ENCODE measurements at places on chromosomes 12 and 14.

DNA sequence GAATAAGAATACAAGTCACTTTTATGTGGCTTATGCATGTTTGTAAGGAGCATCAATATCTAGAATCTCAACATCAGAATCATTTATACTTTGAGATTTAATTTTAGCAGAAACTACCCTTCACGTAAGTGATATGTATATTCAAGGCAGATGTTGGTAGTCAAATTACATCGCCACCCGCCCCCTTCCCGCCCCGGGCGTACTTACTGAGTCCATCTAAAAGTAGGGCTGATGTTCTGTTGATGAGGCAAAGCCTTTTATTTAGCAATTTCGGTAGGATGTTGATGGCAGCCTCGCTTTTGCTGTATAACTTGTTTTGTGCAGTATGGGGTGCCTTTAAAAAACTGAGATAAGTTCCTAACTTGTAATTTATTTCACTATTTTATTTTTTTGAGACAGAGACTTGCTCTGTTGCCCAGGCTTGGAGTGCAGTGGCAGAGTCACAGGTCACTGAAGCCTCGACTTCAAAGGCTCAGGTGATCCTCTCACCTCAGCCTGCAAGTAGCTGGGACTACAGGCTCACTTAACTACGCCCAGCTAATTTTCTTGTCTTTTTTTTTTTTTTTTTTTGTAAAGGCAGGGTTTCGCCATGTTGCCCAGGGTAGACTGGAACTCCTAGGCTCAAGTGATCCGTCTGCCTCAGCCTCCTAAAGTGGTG lies 30.8 kb downstream of the KTN1 start:
- DNase-seq: no peak

DNA sequence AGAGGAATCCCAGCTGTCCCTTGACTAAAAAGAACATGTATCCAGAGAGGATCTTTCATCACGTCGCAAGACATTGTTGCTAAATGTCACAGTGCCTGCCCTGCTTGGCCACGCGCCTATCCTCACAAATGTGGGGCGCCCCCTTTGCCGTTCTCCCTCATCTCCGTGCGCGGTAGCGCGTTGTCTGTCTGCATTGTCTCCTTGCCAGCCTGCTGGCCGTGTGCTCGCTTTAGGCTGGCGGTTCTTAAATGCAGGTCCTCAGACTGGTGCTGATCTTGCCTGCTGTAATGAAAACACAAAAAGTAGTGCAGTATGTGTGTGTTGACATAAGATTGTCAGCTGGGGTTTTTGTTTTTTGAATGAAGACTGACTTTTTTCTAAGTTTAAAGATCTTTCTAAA lies 198.2 kb upstream of the RGS6 start:
- DNase-seq: peak; percentile 13

DNA sequence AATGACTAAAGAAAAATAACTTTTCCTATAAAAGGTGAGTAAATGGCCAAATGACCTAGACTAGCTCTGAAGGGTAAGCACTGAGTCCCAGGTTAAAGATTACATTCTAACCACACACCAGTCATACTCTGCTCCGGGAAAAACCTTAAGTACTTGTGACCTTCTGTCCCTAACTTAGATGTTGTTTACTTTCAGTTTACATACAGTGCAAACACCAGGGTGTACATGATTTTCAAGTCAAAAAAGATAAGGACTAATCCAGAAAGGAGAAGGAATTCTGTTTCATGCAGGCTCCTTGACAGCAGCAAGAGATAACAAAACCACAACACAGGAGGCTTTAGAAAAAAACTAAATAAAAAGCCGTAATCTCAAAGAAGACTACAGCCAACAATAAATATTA lies 174.2 kb downstream of the PPM1H start:
- DNase-seq: no peak

DNA sequence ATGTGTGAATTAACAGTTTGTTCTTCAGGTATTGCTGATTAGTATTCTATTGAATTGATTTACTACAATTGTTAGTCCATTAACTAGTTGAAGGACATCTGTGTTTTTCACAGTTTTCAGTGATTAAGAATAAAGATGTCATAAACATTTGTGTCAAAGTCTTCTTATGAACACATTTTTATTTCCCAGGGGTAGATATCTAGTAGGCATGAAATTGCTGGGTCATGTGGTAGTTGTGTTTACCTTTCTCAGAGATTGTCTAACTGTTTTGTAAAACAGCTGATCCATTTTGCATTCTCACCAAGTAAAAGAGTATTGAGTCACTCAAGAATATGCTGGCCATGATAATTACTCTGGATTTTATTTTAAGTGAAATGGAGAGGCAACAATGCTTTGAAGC lies 1145.3 kb downstream of the FSCB start:
- no peak for DNase-seq

GRCh38 chr12:9906873-9907272 lies 25.3 kb downstream of the CLEC2A start:
- DNase-seq: no peak

DNA sequence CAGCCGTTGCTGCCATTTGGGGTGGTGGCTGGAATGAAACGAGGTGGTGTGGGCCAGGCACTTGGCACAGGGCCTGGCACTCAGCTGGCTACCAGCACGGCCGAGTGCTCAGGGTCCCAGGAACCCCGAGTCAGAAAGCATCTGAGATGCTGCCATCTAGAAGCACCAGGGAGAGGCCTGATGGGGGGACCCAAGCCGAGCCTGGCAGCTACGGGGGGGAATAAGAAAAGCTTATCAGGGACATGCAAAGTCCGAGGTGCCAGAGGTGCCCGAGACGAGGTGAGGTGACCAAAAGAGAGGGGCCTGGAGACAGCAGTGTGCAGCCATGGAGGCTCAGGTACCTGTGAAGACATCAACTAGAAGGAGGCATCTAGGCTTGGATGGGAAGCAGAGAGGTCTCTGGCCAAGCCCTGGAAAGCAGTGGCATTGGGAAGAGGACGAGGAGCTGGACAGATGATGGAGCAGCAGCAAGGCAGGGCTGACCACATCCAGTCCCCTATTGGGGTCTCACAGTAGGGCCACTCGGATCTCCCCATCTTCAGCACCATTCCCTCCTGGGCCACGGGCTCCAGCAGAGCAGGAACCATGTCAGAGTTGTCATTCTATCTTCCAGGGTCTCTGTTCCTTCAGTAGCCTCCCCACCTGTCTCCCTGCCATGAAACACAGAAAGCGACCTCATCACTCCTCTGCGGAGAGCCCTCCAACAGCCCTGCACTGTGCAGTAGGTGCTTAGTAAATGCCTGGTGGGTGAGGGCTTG lies 59.3 kb upstream of the DIO3 start:
- no peak for DNase-seq

All from amygdala (tissue), 56 donors.